ENCODE measurements at places on chromosomes 12 and 14.

GRCh38 chr14:99749763-99750715 lies 43.2 kb upstream of the EML1 start:
- no peak for DNase-seq

DNA sequence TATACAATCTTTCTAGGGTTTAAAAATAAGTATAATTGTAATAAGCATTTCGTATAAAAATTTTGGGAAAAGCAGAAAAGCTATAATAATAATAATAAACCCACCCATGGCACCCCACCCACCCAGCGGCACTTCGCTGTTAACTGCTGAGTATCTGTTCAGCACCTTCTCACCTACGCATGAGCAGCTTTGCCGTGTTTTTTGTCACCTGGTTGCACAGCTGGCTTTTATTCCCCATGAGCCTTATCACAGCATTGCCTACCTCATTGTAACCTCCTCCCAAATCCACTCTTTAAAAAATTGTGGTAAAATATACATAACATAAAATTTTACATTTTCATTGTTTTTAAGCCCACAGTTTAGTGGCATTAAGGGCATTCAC lies 34.7 kb downstream of the CYP46A1 start:
- DNase-seq = no peak

- no peak for DNase-seq
Observed at GRCh38 chr14:39704594-39704993, 272.4 kb upstream of the FBXO33 start.

- no peak for DNase-seq
Observed at GRCh38 chr12:131971226-131971625, 21.5 kb downstream of the EP400 start.

- DNase-seq = no peak
Observed at GRCh38 chr12:92030618-92031017, 115.0 kb downstream of the BTG1 start.

DNA sequence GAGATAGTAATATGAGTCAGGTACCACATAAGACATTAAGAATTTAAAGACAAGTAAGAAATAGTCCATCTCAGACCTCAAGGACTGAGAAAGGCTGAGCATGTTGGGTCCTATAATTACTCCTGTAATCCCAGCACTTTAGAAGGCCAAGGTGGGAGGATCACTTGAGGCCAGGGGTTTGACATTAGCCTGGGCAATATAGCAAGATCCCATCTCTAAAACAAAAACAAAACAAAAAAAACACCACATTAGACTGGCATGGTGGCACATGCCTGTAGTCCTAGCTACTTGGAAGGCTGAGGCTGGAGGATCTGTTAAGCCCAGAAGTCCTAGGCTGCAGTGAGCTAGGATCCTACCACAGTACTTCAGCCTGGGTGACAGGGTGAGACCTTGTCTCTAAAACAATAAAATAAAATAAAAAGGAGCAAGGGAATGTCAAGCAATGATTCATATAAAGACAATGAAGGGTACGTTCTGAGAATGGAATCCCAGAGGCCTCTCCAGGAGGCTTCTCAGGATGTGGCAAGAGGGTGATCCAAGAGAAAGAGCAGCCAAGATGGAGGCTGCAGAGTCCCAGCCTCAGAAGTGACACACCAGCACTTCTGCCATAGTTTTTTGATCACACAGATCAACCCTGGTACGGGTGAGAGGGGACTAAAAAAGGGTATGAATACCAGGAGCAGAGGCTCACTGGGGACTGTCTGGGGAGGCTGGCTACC lies 206.4 kb downstream of the CRADD start:
- no peak for DNase-seq

- DNase-seq = no peak
Observed at GRCh38 chr12:2170376-2170775, 117.6 kb downstream of the CACNA1C start.

GRCh38 chr12:128969480-128970055 lies 116.3 kb downstream of the GLT1D1 start:
- DNase-seq = no peak

DNA sequence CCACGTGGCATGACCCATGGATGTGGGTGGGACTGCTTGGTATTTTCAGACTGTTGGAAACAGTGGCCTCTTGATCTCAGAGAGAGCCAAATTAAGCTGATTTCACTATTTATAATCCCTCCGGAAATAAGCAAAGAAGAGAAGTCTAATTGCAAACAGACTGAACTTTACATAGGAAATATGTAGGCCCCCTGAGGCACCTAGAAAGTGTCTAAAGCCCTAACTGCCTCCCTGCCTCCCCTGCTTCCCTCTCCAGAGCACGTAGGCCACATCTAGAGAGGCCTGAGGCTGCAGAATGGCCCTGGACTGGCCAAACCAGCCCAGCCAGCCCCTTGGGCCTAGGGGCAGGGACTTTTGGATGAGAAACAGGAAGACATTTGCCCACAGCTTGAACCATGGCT lies 123.8 kb downstream of the ZFP36L1 start:
- no peak for DNase-seq

- no peak for DNase-seq
Observed at GRCh38 chr12:63909746-63910145, 65.2 kb downstream of the SRGAP1 start.

GRCh38 chr12:22447223-22447622 lies 97.1 kb downstream of the C2CD5 start:
- DNase-seq = no peak

DNA sequence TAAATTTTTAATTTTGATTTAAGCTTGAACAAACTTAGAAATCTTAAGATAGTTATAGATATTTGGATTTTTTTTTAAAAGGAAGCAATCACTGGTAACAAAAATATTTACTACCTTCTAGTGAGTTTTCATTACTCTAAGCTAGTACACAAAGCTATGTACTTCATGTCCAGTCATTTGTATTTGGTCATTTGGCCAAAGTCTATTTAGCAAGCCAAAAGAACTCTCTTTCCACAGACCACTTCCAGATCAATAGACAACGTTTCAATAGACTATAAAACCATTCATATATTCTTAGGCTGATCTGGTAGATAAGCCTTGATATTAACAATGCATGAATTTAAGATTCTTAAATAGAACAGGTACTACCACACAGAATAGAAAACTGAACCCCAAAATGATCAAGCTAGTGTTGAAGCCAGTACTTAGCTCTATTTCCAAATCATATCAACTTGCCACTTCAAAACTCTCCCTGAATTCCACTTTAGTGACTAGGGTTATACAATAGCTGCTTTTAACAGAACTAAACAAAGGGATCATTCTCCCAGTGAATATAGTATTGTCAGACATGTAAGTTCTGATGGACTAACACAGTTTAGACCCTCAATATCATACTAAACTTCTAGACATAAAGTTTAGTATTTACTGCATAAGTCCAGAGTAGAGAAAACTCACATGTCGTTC lies 21.7 kb downstream of the CAPRIN2 start:
- no peak for DNase-seq

GRCh38 chr12:72836194-72836593 lies 564.0 kb downstream of the TRHDE start:
- DNase-seq = no peak

DNA sequence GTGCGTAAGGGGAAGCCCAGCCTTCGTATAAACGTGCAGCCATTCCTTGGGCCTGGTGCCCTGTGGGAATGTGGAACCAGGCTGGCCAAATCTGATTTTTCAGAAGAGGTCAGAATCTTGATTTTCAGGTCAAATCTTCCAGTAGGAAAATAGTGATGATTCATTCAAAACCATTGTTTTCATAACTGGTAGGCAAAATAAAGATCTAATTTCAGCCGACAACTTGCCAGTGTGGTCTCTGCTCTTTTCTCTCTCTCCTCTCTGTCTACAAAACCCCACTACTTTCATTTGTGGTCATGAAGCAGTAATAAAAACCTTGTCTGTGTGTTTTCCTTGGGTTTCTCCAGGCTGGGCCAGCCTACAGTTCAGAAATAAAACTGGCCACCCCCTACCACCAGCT lies 135.1 kb downstream of the RBM19 start:
- DNase-seq = no peak

DNA sequence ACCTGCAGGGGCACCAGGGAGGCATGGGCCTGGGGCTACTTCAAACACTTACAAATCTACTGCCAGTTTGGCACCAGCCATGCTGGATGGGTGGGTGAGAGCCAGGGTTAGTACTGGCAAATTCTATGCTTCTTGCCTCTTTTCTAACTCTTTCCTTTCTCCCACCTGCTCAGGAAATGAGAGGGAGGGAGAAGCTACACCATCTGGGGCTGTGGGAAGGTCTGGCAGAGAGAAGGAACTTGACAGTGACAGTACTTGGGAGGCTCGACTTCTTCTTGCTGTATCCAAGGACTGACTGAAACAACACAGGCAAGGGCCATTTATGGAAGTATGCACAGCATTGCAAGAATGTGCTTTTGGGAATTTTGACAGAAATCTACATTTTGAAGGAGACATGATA lies 149.6 kb upstream of the DYRK2 start:
- DNase-seq = no peak

DNA sequence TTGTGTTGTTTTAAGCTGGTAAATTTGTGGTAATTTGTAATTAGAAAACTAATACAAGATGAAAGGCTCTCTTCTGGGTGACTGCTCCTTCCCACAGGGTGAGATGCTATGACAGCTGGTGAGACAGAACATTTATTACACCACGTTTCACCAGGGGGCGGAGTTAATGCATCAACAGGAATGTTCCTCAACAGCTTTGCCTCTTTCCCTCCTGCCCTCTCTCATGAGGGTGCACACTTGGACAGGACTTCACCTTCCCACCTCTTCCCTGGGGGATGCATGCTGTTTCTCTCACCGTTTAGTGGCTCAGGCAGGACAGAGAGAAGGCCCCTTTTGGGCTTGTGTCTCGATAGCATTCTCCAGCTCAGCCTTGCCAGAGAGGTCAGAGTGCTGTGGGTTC lies 13.4 kb upstream of the PPP1R1A start:
- no peak for DNase-seq

DNA sequence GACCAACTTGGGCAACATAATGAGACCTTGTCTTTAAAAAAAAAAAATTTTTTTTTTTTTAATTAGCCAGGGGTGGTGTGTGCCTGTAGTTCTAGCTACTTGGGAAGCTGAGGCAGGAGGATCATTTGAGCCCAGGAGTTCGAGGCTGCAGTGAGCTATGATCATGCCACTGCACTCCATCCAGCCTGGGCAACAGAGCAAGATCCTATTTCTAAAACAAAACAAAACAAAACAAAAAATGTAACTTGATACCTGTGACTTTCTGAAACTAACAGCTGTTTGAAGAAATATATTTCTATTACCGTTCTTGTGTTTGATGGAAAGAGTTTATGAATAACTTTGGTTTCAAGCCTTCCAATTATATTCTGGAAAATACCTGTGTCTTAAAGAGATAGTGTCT lies 1.7 kb upstream of the ACACB start:
- DNase-seq = no peak

GRCh38 chr14:77579065-77579464 lies 37.4 kb downstream of the SPTLC2 start:
- DNase-seq = no peak

GRCh38 chr14:101186992-101187815 lies 283.7 kb upstream of the RTL1 start:
- DNase-seq = no peak

DNA sequence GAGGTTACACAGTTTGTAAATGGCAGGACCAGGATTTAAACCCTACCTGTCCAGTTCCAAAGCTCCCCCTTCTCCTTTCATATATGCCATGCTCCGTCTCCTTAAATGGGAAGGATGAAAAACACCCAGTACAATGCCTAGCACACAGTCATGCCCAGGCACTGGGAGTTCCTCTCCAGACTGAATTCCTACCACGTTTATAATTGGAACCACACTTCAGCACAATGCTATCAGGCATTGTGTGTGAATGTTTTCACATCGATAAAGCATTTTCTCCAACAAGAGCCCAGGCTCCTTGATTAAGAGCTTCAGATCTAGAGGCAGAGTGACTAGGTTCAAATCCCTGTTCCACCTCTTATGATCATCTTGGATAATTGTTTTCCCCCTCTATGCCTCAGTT lies 2.7 kb upstream of the NUAK1 start:
- no peak for DNase-seq

GRCh38 chr14:91098591-91098990 lies 15.3 kb upstream of the DGLUCY start:
- no peak for DNase-seq

DNA sequence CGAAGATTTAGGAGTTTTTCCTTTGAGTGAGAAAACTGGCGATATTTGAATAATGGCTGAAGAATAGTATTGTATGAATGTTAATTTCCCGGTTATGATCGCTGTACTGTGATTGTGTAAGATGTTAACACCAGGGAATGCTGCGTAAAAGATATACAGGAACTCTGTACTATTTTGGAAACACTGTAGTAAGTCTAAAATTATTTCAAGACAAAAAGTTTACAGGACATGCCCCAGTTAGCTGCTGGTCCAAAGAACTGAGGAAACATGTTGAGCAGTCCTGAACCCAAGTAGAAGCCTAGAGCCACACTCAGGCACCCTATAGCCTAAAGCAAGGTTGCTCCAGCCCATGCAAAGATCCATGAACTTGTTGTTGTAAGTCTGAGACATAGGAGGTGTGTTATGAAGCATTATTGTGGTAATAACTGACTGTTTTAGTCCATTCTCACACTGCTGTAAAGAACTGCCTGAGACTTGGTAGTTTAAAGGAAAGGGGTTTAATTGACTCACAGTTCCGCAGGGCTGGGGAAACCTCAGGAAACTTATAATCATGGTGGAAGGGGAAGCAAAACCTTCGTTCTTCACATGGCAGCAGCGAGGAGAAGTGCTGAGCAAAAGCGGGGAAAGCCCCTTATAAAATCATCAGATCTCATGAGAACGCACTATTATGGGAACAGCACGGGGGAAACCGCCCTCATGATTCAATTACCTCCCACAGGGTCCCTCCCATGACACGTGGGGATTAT lies 99.8 kb upstream of the RESF1 start:
- no peak for DNase-seq

- DNase-seq = no peak
Observed at GRCh38 chr14:87468531-87468930, 524.5 kb downstream of the GALC start.

- DNase-seq = no peak
Observed at GRCh38 chr14:104927432-104927816, 2.7 kb downstream of the PLD4 start.

- no peak for DNase-seq
Observed at GRCh38 chr12:103962493-103962892, 3.2 kb upstream of the TDG start.

DNA sequence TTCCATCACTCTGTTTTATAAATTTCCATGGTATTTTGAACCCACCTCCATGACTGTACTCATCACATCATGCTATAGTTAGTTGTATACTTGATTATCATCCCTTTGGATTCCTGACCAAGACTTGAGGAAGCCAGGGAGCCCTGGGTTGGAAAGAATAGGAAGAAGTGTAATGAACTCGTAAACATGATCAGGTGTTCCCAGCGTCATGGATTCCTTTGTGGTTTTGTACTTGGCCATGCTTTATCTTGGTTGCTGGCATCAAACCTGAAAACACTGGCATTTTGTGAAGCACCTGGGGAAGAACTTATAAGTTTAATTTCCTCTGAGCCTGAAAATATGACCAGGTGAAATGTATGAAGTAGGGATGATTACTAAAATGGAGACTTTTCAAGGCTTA lies 76.4 kb downstream of the CHST11 start:
- DNase-seq = no peak
